Right ventricle myocardium inferior (tissue), 1 donor: ENCODE measurements at places on chromosomes 16 and 17. TPM values are rescaled to one million over a fixed set of nuclear protein-coding genes. Genes with fewer than 3 reads are reported as not detected.
A peak's percentile ranks its signal among the peaks of the same experiment; 100 is the strongest.

- no peak for DNase-seq
These were observed 139.4 kb upstream of the ERCC4 start for GRCh38 chr16:13780406-13781168.

- peak; percentile 42 for DNase-seq
These were observed at the start of gene CIBAR2 for GRCh38 chr16:85112364-85112763. Gene CIBAR2, minus strand, starts transcription at chr16:85112472. Its CDS starts 120 bp downstream, at chr16:85112352.

Gene KRTAP9-4
- not detected for total RNA-seq

Gene P2RX5
- 19.4 TPM for total RNA-seq

Gene GJC1
- 21.9 TPM for total RNA-seq

GRCh38 chr17:33121272-33121671, 129.6 kb downstream of the SPACA3 start:
- no peak for DNase-seq

Gene SLC38A7
- 32.7 TPM for total RNA-seq

DNA sequence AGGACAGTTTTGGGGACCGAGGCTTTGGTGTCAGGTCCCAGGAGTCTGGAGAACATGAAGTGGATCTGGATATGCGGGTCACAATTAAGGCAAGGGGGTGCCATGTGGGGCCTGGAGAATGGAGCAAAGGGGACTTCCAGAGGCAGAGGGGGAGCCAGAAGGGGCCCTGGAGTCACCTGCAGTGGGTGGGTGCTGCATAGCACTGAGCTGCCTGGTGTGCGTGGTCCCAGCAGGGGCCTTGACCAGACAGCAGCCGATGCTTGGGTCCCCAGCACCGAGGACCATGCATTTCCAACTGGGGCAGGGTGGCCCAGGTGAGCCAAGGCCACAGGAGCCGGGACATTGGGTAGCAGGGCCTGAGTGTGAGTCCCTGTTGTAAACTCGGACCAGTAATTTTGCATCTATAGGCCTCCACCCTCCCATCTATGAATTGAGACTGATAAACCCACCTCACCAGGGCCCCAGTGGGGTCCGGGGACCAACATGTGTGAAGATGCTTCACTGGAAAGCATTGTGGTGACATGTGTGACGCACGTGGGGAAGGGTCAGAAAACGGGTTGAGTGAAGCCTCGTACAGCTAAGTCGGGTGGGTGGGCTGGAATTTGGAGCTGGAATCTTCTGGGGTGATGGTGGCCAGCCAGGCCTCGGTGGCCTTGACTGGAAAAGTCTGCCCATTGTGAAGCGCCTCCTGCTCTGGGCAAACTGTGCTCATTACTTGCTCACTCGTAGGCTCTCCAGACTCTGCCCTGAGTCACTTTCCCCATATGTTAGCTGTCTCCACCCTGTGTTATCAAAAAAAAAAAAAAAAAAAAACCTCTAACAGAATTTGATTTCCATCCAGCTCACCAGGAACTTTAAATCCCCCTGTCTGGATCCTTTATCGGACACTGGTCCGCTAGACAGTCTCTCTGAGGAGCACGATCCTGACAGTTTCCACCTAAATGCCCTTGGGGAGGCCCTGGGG, 90.5 kb upstream of the ZNF469 start:
- DNase-seq, result no peak

DNA sequence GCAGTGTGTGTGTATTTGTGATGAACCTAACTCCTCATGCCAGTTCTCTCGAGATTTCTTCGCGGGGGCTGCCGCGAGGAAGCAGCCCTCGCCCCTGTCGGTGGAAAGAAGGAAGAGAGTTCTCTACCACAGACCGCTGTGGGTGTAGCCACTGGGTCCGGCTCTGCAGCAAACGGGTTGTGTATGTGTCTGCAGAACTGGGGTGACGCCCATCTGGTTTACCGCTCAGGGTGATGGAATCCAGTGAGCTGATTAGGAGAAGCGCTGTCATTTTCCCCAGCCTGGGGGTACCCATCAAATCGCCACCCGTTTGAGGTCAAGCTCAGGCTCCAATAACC, 7.7 kb downstream of the CORO6 start:
- DNase-seq, result no peak

DNA sequence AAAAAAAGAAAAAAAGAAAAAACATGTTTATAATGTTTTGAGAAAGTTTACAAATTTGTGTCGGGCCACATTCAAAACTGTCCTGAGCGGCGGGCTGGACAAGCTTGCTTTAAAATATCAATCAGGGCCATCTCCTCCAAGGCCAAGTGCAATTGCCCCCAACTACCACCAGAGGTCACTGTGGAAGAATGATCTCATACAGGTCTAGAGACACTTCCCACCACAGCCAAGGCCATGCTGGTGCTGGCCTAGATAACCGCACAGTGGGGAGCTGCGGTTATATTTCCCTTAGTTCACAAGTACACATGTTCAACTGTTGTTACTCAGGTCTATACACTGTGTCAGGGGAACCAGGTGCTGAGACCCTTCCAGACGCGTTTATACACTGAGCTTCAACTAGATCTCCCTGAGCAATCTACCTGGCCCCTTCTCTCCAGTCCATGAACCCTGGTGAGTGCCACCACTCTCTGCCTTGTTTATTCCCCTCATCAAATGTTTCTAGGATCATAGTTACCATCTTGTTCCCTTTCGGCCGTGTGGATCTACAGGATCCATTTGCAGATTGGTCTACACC, 83.8 kb upstream of the CCL2 start:
- no peak for DNase-seq
